ENCODE measurements at places on chromosomes 3 and 15. TPM values are rescaled to one million over a fixed set of nuclear protein-coding genes. Genes with fewer than 3 reads are reported as not detected.

SLC28A1 gene
- total RNA-seq, result not detected

CFAP20DC gene
- 1.4 TPM for total RNA-seq

CPN2 gene
- not detected for total RNA-seq

DNA sequence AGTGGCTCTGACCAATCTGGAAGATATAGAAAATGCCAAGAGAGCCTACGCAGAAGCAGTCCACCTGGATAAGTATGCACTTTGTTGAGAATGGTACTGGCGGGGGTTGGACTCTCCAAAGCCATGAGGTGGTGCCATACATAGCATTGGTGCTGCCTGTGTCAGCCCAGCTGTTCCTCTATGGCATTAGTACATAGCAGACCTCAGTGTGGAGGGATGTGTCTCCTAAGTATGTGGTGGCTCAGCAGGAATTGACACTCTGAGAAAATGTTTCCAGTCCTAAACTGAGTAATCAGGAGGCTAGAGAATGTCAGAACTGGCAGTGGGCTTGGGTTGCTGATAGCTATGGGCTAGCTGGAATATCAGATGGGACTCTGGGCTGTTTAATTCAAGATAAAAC, 48.4 kb downstream of the ADPGK start:
- DNase-seq, result no peak

DNA sequence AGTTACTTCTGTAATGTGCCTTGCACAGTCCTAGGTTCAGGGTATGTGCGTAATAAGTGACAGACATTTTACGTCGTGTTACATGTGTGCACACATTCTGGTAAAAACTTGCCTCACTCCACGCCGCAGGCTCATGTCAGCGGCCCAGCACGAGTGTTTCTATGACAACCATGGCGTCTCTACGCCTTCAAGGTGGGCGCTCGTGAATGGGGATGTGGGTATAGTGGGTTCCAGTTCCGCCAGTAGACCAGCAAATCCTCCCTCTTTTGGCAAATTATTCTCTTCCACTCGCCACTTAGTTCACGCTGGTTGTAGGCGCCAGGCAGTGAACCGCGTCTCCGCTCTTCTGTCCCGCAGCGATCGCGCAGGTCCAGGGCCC, 40.3 kb downstream of the CHST14 start:
- DNase-seq, result peak; percentile 60

- no peak for DNase-seq
Observed at GRCh38 chr15:66165856-66166255, 87.7 kb downstream of the MEGF11 start.
